ENCODE measurements at places on chromosomes 12 and 14.
A peak's percentile ranks its signal among the peaks of the same experiment; 100 is the strongest.

DNA sequence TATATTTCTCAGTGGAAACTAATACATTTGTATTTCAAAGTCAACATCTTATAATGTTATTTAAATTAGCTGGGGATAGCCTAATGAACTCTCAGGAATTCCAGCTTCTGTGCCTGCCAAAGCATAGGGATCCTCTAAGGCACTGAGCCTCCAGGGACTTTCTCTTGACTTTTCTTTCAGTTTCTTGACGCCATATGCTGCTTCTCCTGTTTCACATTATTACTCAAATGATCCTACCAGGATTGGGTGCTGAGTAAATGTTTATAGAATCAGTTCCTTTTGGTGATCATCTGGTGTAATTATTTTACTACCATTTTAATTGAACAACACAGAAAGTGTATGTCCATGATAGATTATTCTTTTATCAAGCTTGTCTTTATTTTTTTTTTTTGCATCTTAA, 7.9 kb downstream of the METTL25 start:
- no peak for DNase-seq

DNA sequence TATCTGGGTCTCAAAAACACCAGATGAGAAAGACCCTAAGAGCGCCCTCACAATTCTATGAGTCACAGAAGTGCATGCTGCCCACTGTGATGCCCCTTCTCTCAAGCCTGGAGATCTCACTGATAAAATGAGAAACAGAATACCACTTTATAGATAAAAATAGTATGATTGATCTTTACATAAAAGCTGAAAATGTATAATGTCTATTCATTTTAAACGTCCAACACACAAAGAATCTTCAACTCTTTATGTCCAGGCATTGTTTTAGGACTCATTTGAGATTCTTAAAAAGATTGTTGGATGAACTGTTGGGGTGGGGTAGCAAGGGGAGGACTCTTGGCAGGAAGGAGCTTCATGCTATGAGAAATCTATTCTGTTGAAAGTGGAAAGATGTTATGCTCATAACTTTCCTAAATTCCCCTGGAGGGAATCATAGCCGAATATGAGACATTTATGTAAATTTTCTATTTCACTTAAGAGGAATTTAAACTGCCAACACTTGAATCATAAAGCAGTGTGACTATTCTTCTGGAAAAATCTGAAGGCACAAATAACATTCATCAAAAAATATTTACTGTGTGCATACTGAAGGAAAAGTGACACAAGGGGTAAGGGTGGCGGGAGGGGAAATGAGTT, 174.6 kb downstream of the STXBP6 start:
- DNase-seq: no peak

GRCh38 chr12:50103767-50104321, at the start of gene GPD1:
Gene GPD1, plus strand, starts transcription at chr12:50104008. Its CDS starts 43 bp downstream, at chr12:50104051.
- peak; percentile 89 for DNase-seq

GRCh38 chr12:54266852-54267251, 13.1 kb downstream of the CBX5 start:
- DNase-seq: no peak

All from aorta (tissue), 5 donors.